ELF-1 (cell line): ENCODE measurements at places on chromosomes 1 and 21.

DNA sequence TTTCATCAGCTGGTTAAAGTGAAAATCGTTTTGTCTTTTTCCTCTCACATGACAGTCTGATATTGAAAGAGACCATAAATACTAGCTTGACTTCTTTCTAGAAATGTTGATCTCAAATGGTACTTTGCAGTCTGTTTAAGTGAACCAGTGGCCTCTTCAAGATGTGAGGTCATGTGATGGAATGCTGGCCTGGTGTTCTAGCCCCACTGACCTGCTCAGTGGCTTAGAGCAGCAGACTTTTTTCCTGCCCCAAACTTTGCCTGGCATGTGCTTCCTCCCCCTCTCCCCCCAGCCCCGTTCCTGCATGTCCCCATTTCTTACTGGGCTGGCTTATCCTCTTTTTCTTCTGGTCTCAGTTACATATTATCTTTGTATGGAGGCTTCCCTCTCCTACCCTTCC, 34.3 kb downstream of the ZYG11A start:
- no peak for DNase-seq

- peak; percentile 11 for DNase-seq
Measured at GRCh38 chr1:181551249-181551648, 67.9 kb downstream of the CACNA1E start.

DNA sequence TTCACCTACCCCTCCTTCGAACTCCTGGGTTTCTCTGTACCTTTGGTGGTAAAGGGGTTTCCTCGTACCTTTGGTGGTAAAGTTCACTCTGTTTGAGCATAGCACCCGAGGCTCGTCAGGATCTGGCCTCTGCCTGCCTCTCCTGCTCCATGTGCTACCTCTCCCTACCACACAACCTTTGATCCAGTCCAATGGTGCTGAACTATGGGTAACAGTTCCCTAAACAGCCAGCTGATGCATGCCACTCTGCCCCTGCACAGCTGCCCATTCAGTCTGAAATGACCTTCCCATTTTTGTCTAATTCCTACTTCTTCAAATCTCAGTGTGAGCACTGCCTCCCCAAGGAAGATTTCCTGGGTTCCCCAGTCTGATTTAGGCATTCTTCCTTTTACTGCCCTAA, 14.0 kb downstream of the OVAAL start:
- DNase-seq, result no peak

DNA sequence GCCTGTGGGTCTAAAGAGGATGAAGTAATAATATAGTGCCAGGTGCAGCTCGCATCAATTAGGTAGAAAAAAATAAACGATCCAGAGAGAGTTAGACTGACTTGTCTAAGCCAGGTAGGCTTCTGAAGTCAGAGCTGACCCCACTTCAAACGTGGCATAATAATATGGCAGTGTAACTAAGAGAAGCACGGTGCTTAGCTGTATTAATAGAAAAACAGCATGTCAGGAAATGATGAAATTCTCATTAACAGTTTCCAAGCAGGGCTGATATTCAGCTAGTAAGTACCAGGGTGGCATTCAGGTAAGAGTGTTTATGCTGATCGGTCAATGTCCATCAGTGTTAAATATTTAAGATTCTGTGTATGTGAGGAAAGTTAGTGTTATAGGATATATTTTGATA, 145.8 kb upstream of the SAMSN1 start:
- DNase-seq, result no peak

GRCh38 chr1:194813096-194813495, 1626.7 kb upstream of the B3GALT2 start:
- DNase-seq, result no peak

DNA sequence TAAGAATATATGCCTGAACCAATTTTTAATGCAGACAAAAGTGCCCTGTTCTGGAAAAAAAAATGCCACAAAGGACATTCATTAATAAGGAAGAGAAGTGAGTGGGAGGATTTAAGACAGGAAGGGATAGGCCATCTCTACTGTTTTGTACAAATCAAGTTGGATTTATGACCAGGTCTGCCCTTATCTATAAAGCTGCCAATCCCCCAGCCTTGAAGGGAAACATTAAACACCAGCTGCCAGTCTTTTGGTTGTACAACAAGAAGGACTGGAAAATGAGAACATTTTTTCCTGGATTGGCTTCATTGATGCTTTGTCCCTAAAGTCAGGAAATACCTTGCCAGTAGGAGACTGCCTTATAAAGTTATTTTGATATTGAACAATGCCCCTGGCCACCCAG, 444.0 kb downstream of the NPHP4 start:
- DNase-seq, result no peak

- peak; percentile 67 for DNase-seq
Measured at GRCh38 chr1:197915260-197915861, 1.8 kb upstream of the LHX9 start.

DNA sequence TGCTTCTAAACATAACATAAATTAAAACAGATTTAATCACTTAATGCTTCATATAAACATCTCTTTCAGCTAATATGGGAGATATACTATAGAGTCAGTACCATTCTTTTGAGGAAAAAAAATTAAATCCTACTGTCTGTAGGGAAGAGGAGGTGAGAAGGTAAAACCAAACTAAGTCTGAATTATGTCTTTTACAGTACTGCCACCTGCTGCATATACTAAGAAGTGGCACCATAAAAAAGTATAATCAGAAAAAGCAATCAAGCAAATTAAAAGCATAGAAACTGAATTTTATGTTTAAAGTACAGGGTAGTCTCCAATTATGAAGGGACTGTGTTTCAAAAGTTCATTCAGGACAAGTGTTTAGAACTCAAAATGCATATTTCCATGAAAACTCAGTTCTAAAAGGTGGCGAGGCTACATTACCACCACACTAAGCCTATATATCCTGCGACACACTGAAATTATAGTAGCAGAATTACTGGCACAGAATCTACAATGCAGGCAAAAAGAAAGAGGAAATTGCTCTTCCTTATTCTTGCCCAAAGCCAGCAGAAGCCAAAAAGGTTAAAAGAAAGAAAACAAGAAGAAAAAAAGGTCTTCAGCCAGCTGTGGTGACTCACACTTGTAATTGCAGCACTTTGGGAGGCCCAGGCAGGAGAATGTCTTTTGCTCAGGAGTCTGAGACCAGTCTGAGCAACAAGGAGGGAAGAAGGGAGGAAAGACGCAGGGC, 9.0 kb downstream of the NSL1 start:
- DNase-seq, result no peak

DNA sequence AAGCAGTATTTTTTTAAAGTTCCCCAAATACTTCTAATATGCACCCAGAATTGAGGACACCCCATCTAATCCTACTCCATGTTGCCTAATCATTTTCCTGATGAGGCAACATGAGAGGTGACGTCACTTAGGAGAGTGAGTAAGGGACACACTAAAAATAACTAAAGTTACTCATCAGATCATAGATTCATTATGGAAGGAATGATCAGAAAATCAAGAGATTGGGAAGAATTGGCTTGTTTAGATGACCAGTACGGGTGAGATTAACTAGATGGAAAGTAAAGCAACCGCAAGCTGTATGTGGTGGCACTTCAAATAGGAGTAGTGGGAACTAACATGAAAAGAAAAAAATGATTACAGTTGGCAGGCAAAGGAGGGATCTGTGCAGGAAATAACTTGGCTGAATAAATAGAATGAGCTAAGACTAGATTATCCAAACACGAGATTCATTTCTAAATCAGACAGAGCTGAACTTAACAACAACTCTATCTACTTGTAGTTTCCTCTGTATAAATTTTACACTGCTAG, 61.4 kb upstream of the CXADR start:
- DNase-seq, result no peak

GRCh38 chr1:23867542-23867894, 572 bp downstream of the FUCA1 start:
- no peak for DNase-seq

GRCh38 chr1:205229399-205229871, 1.7 kb downstream of the TMCC2 start:
- peak; percentile 82 for DNase-seq

DNA sequence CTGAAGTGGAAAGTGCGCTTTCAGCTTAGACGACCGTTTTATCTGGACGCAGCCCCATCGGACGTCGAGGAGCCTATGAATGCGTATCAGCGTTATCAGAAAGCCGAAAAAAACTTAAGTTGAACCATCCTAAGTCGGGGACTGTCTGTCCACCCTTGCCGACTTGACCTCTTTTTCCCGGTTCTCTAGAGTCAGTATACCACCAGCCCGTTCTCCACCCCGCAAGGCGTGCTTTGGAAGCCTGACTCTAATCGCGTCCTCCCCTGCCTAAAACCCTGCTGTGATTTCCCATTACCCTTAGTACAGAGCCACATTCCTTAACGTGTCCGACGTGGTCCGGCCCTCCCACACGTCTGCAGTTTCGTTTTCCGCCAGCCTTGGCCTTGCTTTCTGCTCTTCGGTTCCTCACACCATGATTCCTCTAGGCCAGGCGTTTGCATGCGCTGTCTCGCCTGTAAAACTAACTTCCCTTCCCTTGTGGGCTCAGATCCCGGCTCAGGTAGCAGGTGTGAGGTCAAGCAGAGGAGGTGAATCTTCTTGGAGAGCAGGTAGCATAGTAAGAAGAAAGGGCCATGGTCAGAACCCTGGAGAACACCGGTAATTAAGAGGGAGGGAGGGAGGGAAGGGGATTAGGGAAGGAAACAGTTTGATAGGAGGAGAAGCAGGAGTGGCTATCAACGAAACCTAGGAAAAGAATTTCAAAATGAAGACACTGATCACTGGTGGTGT, 865 bp downstream of the ADPRS start:
- DNase-seq, result peak; percentile 65

DNA sequence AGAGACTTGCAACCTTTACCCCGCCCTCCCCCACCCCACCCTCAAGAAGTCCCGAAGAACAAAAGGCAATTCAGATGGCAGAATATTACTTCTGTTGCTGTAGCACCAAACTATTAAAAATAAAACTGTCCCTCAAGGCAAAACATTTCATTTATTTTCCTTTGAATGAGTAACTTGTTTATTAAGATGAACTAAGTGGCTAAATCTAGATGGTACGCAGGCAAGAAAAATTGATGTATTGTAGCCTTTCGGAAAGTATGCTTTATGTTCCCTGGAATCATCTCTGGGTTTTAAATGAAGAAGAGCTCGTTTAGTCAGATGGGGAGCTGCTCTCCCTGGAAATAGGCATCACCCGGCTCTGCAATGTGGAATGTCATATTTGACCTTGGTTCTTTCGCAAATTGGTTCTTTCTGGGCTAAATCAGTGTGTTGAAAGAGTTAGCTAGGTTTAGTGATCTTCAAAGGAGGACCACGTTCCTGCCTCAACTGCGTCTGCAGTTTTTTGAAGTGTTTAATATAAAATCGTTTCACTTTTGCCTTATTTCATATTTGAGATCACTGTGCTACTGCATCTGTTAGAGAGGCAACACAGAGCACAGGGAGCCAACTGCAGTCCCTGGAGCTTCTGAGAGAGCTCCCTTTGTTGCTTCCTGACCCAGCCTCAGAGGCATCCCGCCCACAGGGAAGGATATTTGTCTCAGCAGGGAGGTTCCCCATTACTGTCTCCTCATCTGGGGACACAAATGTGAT, 61.8 kb downstream of the KIF26B start:
- DNase-seq, result peak; percentile 60

GRCh38 chr21:35324372-35325220, 275.5 kb upstream of the RUNX1 start:
- DNase-seq, result no peak

DNA sequence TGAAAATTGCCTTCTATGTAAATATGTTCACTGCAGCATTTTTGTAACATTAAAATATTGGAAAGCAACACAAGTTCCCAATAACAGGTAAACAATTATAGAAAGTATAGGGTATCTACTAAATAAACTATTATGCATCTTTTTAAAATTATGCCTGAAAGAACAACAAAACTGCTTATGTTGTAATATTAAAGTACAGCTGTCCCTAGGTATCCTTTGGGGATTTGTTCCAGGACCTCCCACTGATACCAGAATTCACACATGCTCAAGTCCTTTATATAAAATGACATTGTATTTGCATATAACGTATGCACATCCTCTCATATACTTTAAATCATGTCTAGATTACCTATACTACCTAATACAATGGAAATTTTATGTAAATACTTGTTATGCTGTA, 121.8 kb upstream of the TNFSF4 start:
- no peak for DNase-seq

GRCh38 chr1:161486806-161487741, 18.2 kb upstream of the FCGR2A start:
- DNase-seq, result peak; percentile 33

- no peak for DNase-seq
Measured at GRCh38 chr21:14569026-14569621, 23.0 kb upstream of the SAMSN1 start.

DNA sequence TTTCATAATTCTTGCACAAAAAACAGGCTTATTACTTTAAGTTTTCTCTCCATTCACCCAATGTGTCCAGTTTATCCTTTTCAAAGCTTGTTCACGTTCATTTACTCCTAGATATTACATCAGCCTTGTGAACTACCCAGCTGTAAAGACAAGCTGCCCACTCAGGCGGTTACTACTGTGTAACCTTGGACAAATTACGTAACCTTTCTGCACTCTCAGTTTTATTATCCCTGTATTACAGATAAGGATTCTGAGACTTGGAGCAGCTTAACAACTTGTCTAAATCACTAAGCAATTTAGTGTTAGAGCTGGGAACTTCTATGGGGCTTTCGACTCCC, 20.5 kb upstream of the LPAR3 start:
- DNase-seq, result no peak

GRCh38 chr1:21706151-21706835, 37.1 kb upstream of the RAP1GAP start:
- peak; percentile 71 for DNase-seq
